ENCODE measurements at places on chromosomes 13 and 19.

DNA sequence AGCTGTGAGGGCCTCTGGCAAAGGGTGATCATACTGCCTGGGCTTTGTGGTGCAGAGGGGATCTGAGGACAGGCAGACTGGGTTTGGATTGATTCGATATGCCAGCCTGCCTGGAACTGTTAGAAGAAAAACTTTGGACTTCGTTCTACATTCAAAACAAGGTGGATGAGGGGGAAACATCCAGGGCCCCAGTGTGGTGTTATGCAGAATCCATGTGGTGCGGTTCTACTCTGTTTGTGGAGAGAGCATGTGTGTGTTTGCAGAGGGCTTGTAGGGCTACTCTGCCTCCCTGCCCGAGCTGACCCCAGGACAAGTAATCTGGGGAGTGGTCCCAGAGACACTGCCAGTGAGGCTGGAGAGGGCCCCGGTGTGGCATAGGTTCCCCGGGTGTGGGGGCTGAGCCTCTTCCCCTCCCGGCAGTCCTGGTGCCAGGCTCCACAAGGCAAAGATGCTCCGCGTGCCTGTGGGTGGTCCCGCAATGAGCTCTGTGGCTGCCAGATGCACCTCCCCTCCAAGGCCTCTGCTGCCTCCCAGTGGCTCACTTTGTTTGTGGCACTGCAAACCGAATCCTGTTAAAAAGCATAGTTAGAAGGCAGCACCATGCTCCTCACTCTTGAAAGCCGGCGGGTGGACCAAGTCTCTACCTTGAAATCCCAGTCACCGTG lies 22.3 kb upstream of the TFDP1 start:
- DNase-seq: no peak

DNA sequence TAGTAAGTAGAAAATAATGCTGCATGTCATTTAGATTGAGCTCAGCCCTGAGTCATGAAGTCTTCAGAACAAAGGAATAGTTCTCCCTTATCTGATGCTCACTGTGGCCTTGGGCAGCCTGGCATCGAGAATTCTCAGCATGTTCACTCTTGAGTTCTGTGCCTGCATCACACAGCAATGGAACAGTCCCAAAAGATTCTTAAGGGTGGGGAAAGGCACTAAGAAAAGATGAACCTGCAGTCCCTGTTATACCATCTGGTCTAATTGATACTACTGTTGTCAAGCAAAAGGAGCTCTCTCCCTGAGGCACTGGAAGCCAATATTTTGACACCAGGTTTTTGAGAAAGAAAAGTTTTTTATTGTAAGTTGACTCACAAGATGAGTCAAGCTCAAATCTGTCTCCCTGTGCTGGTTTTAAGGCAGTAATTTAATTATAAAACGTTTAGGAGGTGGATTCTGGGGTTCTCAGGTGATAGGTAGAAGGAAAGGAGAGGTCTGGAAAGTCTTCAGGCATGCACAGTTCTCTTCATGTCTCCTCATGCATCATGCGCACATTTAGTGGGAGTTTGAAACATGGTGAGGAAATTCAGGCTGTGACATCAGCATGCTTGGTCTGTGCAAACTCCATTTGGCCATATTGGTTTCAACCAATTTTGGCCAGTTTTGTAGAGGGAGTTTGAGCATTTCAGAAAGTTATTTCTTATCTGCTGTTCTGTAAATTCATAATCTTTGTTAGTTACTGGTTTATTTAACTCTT lies 38.1 kb upstream of the ZNF766 start:
- no peak for DNase-seq

DNA sequence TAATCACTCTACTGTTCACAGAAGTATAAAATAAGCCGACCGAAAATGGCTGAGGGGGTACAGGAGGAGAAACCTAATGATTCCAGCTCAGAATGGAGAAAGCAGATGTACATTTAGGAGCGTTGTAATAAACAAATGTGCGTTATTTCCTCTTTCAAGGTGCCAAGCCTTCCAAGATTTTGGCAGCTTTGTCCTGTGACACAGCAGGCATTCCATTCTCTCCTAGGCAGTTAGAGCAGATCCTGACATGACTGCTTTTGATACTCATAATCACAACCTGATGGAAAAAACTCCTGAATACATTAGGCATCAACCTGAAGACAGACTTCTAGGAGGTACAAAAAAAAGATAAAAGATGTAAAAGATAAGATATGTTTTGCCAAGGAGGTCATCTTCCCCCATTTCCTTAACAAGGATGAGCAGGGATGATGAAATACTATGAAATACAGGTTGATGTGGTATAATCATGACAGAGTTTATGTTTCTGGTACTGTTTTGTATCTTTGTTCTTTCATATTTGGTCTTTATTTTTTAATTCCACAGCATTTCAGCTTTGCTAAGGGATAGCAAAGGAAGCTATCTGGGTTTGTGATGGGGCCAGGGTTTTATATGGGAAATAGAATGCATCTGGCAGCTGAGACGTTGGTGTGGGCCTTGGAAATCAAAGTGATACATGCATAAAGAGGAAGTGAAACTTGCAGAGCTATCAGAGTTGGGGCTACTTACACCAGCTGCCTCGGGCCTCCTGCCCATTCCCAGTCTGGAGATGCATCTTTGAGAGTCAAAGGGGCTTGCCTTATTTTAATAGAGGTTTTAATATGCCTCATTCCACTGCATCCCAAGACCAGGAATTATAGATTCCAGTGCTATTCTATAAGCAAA lies 222.5 kb downstream of the OXGR1 start:
- no peak for DNase-seq

- DNase-seq: no peak
These were observed 13.9 kb downstream of the TTYH1 start for GRCh38 chr19:54429176-54429495.

- DNase-seq: no peak
These were observed 25.8 kb downstream of the EPN1 start for GRCh38 chr19:55700813-55701212.

Measured in stimulated activated CD8-positive, alpha-beta memory T cell treated with anti-CD3 and anti-CD28 coated beads, Interleukin-12 subunit alpha, Interleukin-12 subunit beta, amount 100 ng/mL, for 4 hours (primary cell).